PC-3 (cell line): ENCODE measurements at places on chromosomes 16 and 17. TPM values are rescaled to one million over a fixed set of nuclear protein-coding genes. Genes with fewer than 3 reads are reported as not detected.

- no peaks in the 10 kb centered on the region for H3K27me3 ChIP-seq
- H3K4me3 ChIP-seq, result no peak overlapping the region
- peak; percentile 42 for DNase-seq
- H3K4me1 ChIP-seq, result no peaks in the 10 kb centered on the region
- H3K27ac ChIP-seq, result no peak overlapping the region
These were observed 41.2 kb downstream of the KIAA0513 start for GRCh38 chr16:85068746-85069145.

DNA sequence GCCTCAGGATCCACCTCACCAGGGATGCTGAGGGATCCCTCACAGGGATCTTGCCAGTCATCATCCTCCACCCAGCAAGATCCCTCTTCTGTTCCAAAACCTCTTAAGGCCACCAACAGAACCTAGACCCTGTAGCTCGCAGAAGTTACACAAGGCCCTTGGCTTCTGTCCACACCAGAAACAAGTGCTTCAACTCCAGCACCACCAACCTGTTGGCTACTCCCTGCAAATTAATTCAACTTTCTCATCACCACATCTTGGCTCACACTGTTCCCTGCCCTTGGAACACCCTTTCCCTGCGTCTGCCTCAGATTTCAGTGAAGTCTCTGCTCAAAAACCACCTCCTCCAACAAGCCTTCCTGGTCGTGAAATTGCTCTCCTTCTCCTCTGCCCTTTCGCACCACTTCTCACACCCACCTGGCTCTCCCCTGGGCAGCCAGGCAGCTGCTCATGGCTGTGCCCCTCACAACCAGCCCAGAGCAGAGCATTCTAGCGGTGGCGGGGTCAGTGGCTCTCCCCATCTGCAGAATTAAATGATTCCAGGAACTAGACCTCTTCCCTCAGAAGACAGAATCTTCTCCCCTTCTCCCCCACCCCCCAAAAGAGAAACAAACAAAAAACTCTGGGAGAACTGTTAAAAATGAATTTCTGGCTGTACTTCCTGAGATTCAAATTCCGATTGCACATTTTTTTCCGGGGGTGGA, 1.8 kb downstream of the PLLP start:
- H3K4me3 ChIP-seq, result no peak overlapping the region
- no peak for DNase-seq
- no peak overlapping the region for H3K27ac ChIP-seq
- no peaks in the 10 kb centered on the region for H3K27me3 ChIP-seq
- H3K4me1 ChIP-seq, result peaks cover 25% of the 10 kb centered on the region

DNA sequence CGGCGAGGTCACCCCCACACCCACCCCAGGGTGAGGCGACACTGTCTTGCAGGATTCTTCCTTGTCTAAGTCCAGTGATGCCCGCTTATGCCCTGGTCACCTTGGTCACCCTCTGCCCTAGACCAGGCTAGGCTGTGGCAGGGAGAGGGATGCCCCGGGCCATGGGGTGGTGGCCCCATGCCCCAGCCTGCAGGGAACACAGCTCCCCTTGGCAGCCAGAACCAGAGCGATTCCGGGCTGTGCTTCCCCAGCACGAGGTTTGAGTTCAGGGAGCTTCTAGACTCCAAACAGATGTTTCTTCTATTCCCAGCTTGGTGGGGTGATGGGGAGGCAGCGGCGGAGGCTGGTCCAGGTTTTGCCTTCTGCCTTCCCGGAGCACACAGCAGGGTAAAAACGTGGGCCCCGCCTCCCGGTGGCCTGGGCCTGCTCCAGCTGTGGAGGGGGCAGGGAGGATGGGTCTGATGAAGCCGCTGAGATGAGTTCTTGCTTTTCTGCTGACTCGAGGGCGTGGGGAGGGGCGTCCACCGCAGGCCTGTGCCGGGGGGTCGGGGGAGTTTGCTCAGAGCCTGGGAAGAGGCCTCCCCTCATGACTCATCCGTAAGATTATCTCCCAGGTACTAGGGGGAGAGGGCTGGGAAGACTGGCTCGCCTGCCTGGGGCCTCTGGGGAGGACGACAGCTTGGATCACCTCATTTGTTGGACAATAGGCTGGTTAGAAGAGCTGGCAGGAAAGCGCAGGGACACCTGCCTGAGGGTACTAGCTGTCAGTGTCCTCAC, 15.4 kb downstream of the SMTNL2 start:
- H3K27me3 ChIP-seq, result no peaks in the 10 kb centered on the region
- H3K4me3 ChIP-seq, result no peak overlapping the region
- DNase-seq, result peak; percentile 19
- no peaks in the 10 kb centered on the region for H3K4me1 ChIP-seq
- no peaks in the 10 kb centered on the region for H3K36me3 ChIP-seq

GRCh38 chr16:4070936-4071335, 45.3 kb downstream of the ADCY9 start:
- DNase-seq, result no peak
- H3K36me3 ChIP-seq, result no peaks in the 10 kb centered on the region
- H3K4me3 ChIP-seq, result no peak overlapping the region
- no peaks in the 10 kb centered on the region for H3K4me1 ChIP-seq

GRCh38 chr17:76997981-76998531, 129.9 kb downstream of the MGAT5B start:
- H3K4me1 ChIP-seq, result peaks cover 14% of the 10 kb centered on the region
- H3K27me3 ChIP-seq, result no peaks in the 10 kb centered on the region
- H3K4me3 ChIP-seq, result no peak overlapping the region

GRCh38 chr17:63516910-63517824, 6.0 kb upstream of the KCNH6 start:
- DNase-seq, result peak; percentile 89
- H3K27me3 ChIP-seq, result no peaks in the 10 kb centered on the region
- H3K36me3 ChIP-seq, result no peaks in the 10 kb centered on the region
- peaks cover 14% of the 10 kb centered on the region for H3K4me1 ChIP-seq
- peak overlapping the region; percentile 25 for H3K27ac ChIP-seq
- no peak overlapping the region for H3K4me3 ChIP-seq

DNA sequence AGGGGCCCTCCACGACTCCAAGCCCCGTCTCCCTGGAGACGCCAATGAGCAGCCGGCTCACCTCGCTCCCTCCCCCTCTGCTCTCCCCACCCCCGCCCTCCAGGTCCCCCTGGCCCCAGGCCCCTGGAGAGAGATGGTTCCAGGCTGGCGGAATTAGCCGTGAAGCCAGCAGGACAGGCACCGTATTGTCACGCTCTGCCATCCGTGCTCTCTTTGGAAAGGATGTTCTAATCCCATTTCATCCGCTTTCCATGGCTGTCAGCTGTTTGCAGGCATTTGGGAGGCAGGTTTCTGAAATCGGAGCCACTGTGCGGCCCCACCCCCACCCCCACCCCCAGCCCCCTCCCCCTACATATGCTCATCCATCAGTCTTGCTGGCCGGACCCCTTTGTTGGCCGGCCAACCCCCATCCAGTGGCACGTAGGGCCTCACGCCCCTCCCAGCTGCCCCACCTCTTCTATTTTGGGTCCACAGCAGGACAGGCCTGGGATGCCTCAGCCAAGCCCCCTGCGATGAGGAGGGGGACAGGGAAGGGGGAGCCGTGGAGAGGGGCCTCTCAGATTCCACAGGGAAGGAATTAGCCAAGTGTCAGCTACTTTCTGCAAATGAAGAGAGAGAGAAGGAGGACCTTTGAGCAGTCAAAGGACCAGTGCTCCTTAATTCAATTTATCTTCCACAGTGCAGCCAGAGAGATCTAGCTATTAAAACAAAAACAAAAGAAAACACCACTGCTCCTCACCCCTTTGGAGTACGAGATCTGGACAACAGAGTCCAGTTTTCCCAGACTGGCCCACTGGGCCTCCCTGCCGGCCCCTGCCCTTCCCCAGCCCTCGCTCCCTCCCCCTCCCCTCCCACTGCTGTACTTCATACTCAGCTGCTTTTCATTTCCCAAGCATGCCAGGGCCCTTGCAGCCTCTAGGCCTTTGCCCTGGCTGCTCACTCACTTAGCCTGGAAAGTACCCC, 30.7 kb downstream of the SDK2 start:
- H3K36me3 ChIP-seq, result no peaks in the 10 kb centered on the region
- H3K4me1 ChIP-seq, result no peaks in the 10 kb centered on the region
- H3K4me3 ChIP-seq, result no peak overlapping the region
- no peak for DNase-seq
- H3K27ac ChIP-seq, result no peak overlapping the region
- peaks cover 59% of the 10 kb centered on the region for H3K27me3 ChIP-seq

- peaks cover 5% of the 10 kb centered on the region for H3K4me1 ChIP-seq
- H3K27me3 ChIP-seq, result no peaks in the 10 kb centered on the region
- no peak overlapping the region for H3K27ac ChIP-seq
- no peaks in the 10 kb centered on the region for H3K36me3 ChIP-seq
- no peak overlapping the region for H3K4me3 ChIP-seq
These were observed 204.1 kb downstream of the COPRS start for GRCh38 chr17:31654936-31655335.

The OR1E2 gene
- not detected in 2 replicates for total RNA-seq

The TBC1D28 gene
- total RNA-seq, result not detected in 2 replicates

- no peaks in the 10 kb centered on the region for H3K36me3 ChIP-seq
- H3K27me3 ChIP-seq, result no peaks in the 10 kb centered on the region
- no peak overlapping the region for H3K4me3 ChIP-seq
- H3K27ac ChIP-seq, result no peak overlapping the region
These were observed 13.5 kb upstream of the CIBAR2 start for GRCh38 chr16:85125570-85126393.

DNA sequence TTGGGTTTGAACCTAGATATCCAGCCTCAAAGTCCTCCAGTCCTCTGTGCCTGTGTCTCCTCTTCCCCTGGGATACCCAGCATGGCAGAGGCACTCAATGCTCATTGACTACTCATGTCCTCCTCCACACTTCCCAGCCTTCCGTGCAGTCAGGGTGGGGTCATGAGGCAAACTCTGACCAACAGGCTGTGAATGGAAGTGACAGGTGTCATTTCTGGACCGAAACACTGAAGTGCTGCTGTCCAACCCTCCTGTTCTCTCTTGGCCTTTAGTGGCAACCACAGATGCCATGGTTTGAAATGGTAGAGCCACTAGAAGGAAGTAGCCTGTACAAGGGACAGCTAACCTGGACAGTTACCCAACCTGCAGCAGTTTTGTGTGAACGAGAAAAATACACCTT, 46.7 kb upstream of the MAP3K14 start:
- H3K27me3 ChIP-seq, result no peaks in the 10 kb centered on the region
- DNase-seq, result no peak
- no peaks in the 10 kb centered on the region for H3K4me1 ChIP-seq

The FBXW10B gene
- 7.0 and 7.2 TPM in 2 replicates for total RNA-seq

GRCh38 chr16:86495756-86496261, 14.5 kb upstream of the FOXF1 start:
- peaks cover 87% of the 10 kb centered on the region for H3K27me3 ChIP-seq
- DNase-seq, result no peak
- H3K27ac ChIP-seq, result no peak overlapping the region
- H3K4me1 ChIP-seq, result peaks cover 11% of the 10 kb centered on the region; the same call in 1 of the 2 replicates
- H3K4me3 ChIP-seq, result no peak overlapping the region

DNA sequence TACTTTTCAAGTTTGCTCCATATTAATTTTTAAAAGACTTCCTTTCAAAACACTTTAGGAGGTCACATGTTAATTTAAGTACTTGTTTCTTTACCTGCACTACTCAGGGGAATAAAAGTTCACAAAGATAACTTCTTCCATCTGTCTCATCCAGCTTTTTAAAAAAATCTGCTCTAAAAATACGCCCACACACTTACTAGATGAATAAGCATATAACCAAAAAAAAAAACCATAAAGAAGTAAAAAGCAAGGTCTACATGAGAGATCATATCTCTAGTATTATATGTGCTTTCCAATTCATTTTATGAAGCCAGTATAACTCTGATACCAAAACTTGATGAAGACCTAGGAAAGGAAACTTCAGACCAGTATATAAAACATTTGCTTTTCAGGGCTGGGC, 17.2 kb downstream of the SKAP1 start:
- H3K27me3 ChIP-seq, result peaks cover 10% of the 10 kb centered on the region; the same call in 1 of the 2 replicates
- no peaks in the 10 kb centered on the region for H3K36me3 ChIP-seq
- no peak for DNase-seq
- H3K4me1 ChIP-seq, result no peaks in the 10 kb centered on the region
- H3K4me3 ChIP-seq, result no peak overlapping the region
- H3K27ac ChIP-seq, result no peak overlapping the region

The CLDN6 gene
- not detected in 2 replicates for total RNA-seq

The ACSM5 gene
- not detected in 2 replicates for total RNA-seq

The PITPNM3 gene
- total RNA-seq, result 7.1 and 9.7 TPM in 2 replicates

The GPR142 gene
- not detected in 2 replicates for total RNA-seq

DNA sequence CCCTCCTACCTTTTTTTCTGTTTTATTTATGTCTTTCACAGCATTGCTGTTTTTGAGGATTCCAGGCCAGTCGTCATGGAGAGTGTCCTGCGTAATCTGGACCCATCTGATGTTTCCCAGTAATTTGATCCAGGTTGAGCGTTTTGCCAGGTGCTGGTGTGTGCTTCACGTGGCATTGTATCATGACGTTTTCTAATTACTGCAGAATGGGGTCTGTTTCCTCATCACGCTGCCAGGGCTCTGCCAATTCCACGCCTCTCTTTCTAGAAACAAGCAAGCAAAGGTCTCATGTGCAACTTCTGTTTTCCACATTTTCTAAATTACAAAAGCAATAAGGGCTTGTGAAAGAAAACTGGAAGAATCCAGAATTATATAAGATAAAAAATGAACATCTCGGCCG, 28.3 kb upstream of the BHLHA9 start:
- H3K36me3 ChIP-seq, result no peaks in the 10 kb centered on the region
- DNase-seq, result no peak
- no peak overlapping the region for H3K27ac ChIP-seq
- no peak overlapping the region for H3K4me3 ChIP-seq

The RPUSD1 gene
- 72.6 and 93.7 TPM in 2 replicates for total RNA-seq

DNA sequence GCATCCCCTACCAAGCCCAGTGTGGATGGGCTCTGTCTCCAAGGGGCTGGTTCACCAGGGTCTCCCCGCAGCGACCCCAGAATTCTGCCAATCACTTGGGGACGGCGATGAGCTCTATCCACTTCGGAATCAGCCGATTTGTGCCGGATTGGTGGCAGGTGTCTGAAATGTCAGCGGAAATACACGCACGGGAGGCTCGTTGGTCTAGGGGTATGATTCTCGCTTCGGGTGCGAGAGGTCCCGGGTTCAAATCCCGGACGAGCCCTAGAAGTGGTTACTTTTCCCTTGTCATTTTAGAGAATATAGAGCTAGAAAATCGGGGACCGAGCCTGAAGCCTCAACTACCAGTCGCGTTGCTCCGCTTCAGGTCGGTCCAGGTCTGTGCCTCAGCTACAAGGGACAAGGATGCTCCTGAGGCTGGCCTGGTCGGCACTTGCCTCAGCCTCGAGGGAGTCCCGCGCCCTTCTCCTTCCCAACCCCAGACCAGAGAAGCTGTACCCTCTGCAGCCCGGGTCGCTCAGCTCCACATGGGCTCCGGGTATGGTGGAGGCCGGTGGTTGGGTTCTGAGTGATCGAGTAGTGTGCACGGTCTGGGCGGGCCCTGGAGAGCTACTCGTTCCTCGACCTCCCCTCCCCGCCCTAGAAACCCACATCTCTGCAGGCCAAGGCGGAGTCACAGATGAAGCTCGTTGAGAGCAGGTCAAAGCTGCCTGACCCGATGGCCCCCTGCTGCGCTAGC, 16.0 kb upstream of the OR1F1 start:
- H3K4me1 ChIP-seq, result peaks cover 4% of the 10 kb centered on the region; the same call in 1 of the 2 replicates
- H3K4me3 ChIP-seq, result no peak overlapping the region
- H3K36me3 ChIP-seq, result no peaks in the 10 kb centered on the region
- DNase-seq, result no peak
- H3K27me3 ChIP-seq, result peaks cover 20% of the 10 kb centered on the region
